ENCODE measurements at places on chromosomes 13 and 19. TPM values are rescaled to one million over a fixed set of nuclear protein-coding genes. Genes with fewer than 3 reads are reported as not detected.
A peak's percentile ranks its signal among the peaks of the same experiment; 100 is the strongest.

DNA sequence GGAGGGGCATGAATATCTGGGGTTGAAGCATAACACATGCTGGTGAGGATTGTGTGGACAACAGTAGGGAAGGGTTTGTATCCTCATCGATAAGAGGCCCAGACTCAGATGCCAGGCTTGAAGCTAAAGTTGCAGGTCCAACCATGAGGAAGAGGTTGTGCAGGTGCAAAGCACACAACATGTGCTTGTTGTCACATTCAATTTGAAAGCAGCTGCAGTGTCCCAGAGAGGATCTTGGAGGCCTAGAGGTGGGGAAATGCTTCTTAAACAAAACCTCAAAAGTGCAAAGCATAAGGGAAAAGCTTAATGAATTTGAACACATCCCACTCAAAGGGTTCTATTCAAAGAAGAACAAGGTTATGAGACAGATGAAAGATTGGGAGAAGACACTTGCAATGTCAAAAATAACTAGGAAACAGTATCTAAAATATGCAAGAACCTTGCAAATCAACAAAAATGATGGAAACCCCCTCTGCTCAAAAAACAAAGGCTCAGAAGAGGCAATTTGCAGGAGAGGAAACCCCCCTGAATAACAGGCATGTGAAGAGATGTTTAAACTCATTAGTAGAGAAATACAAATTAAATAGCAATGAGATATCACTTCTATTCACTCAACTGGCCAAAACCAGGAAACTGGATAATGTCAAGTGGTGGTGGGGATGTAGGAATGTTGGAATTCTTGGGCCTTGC, 187.1 kb downstream of the KATNAL1 start:
- no peak overlapping the region for H3K4me3 ChIP-seq
- H3K27ac ChIP-seq = no peak overlapping the region
- H3K4me1 ChIP-seq = peaks cover 18% of the 10 kb centered on the region
- no peaks in the 10 kb centered on the region for H3K27me3 ChIP-seq
- no peak for DNase-seq

- H3K27ac ChIP-seq = no peak overlapping the region
- H3K4me1 ChIP-seq = no peaks in the 10 kb centered on the region
- peaks cover 5% of the 10 kb centered on the region for H3K27me3 ChIP-seq
These were observed 42.4 kb upstream of the ESD start for GRCh38 chr13:46839399-46839798.

DNA sequence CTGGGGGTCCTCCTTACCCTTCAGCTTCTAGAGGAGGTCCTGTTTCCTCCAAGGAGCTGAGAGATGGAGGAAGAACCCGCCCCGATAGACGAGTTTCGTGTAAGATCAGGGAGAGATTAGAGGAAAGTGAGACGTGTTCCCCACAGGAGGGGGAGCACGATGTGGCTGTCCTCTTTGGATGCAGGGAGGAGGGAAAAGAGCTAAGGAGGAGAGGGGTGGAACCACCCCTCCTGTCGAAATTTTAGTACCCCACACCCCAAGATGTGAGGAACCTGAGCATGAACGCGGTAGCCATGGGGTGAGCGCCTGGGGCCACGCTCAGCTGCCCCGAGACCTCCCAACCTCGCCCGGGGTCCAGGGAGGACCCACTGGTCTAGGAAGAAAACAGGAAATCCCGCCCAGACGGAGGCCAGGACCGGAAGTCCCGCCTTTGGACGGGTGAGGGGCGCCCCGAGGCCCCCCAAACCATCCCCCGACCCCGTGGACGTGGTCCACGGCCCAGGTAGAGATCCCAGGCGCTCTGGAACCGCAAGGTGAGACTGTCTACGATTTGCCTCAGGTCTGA, 1.2 kb downstream of the AKT1S1 start:
- peak overlapping the region; percentile 100 for H3K27ac ChIP-seq
- H3K4me3 ChIP-seq = peak overlapping the region; percentile 100
- peak; percentile 93 for DNase-seq
- peaks cover 20% of the 10 kb centered on the region for H3K4me1 ChIP-seq
- H3K36me3 ChIP-seq = peaks cover 20% of the 10 kb centered on the region

Gene KEAP1
- total RNA-seq = 64.8 TPM
